T-helper 9 cell (primary cell): ENCODE measurements at places on chromosomes 1 and 21.

- no peak for DNase-seq
Measured at GRCh38 chr1:246923482-246923881, 8.3 kb downstream of the AHCTF1 start.

- DNase-seq = no peak
Measured at GRCh38 chr1:244054924-244055263, 3.8 kb downstream of the ZBTB18 start.

- DNase-seq = no peak
Measured at GRCh38 chr1:42211224-42211623, 46.7 kb upstream of the GUCA2A start.

DNA sequence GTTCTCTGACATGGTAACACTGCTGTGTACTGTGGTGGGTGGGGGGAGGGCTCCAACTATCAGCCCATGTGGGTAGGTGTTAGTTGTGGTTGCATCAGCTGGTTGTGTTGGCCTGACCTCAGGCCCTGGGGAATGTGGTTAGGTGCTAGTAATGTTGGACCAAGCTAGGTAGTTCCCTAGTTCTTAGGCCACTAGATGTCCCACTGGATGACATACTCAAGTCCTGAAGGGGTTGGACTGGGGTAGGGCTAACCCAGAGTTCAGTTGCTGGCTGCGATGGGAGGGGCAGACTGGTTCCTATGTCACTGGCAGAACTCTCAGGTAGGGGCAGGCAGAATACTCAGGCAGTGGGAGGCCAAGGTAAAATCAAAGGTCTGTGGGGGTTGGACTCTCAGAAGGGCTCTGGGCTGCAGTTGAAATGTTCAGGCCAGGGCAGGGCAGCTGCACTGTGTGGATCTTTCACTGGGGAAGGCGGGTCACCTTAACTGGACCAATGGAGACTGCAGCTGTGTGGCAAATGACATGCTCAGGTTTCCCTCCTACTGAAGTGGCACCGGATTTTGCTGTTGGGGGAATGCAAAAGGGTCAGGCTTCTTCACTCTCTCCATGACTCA, 870.7 kb downstream of the LRRIQ3 start:
- no peak for DNase-seq

DNA sequence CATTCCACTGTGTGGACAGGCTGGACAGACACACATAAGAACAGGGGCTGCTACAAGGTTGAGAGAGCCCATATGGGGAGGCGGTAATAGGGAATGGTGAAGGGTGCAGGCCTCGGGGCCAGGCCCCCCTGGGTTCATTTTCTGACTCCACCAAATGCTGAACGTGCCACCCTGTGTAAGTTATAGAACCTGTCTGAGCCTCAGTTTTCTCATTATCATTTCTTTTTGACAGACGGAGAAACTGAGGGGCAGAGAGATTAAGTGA, 569.5 kb downstream of the PTPRU start:
- no peak for DNase-seq

DNA sequence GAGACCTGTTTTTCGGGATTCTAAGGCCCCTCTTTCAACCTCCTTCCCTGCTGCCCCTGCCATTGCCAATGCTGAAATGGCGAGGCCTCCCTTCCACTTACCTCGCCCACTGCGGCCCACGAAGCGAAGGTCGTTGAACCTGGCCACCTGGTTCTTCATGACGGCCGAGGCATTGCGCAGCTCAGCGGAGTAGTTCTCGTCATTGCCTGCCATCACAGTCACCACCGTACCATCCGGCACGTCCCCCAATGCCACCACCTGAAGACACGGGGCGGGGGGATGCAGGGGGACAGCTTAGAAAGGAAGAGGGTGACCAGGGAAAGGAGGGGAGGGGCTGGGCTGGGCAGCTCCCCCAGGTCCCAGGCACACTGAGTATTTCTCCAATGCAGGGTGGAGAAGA, 2.6 kb downstream of the RUNX3 start:
- DNase-seq = no peak

DNA sequence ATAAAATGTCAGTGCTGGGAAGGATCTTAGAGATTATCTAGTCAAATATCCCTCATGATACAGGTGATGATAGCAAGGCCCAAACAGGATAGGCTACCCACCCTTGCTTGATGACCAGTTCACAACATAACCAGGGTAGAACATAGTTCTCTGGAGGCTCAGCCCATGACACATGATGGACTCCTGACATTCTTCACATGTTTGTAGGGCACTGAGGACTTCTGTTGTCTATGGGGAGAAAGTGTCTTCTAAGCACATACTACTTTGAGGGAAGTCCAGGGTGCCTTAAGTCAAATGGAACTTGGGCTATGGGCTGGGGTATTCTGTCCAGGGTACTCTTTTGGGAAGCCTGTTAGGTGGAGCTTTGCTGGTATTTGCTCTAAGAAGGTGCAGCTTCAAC, 148.9 kb downstream of the GLUL start:
- no peak for DNase-seq

DNA sequence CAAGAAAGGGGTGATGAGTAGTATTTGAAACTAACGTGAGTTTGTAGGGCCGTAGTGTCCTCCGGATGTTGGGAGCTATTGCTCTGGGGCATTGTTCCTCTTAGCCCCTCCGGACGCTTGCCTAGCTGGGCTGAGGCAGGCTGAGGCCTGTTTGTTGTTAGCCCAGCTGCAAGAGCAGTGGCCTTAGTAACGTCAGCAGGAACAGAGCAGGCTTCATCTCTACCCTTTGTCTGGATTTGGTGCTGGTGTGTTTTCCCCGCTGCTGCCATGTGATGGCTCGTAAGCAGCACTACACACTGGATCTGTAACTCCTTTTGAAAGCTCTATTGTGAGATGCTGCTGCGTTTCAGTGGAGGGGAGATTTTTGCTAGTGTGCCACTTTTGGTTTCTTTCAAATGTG, 57.6 kb downstream of the DNM3 start:
- no peak for DNase-seq

DNA sequence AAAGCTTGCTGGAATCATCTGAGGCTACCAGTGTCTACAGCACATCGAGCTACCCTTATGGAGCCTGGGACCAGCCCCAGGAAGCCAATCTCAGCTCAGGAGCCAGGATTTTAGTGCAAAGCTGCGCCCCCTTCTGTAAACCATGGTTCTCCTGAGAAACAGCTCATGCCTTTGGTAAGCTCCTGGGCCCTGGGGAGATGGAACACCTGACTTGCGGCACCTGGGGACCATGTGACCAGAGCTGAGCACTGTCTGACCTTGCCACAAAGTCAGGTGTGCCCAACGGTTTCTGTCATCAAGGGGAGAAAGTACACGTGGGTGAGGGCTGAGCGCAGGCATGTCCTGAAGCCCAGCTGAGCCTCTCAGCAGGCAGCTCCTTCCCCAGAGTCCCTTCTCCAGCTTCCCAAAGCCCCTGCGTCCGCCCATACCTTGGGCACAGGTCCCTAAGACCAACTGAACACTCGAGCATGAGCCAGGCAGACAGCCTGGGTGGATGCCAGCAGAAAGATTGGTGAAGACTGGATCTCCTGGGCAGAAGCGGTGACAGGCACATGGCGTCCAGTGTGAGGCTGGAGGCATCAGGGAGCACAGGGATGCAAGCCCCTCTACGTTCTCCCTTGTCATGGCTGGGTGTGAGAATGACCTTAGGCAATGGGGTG, 57.9 kb upstream of the TENT5B start:
- no peak for DNase-seq

GRCh38 chr1:234083460-234083859, 179.0 kb downstream of the SLC35F3 start:
- DNase-seq = no peak

DNA sequence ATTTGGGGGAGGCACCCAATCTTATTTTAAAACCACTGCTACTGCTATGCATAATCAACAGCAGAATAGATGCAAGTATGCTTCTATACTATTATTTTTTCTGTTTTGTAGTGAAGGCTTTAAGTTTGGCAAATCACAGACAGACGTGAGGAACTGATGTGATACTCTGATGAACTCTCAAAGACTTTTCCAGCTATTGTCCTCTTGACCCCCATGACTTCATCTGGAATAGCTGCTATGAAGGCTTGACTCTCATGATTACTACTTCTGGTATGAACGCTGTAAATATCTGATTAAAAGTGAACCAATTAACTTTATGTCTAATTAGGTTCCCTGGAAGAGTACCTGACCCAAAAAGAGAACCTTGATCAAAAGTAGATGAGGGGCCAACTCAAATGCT, 49.1 kb downstream of the EYA3 start:
- DNase-seq = no peak

DNA sequence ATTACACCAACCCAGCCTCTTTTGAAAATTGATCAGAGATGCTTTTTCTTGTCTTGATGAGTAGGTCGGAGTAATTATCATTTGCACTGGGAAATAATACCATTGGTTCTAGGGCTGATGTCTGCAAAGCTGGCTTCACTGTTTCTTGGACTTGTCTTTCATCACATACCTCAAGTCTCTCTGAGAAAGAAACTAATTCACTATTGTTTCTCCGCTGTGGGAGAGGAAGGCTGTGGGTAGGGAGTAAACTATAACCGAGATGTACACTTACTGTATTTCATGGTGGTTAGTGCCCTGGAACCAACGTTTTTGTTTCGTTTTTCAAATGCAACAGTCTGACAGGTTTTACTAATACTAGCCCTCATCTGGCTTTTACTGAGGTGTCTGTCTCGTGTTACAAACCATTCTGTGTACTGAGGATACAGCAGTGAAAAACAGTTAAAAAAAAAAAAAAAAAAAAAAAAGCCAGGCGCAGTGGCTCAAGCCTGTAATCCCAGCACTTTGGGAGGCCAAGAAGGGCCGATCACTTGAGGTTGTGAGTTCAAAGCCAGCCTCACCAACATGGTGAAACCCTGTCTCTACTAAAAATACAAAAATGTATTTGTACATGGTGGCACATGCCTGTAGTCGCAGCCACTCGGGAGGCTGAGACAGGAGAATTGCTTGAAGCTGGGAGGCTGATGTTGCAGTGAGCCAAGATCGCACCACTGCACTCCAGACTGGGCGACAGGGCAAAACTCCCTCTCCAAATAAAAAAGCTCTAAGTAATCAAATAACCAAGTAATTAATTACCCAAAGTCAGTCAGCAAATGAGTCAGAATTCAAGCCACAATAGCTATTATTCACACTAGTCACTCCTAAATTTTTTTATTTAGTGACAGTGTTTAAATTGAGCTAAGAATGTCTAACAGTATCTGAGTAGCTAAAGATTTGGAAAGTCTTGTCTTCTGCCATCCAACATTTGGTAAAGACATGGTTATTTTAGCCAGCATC, 23.3 kb downstream of the TOMM20 start:
- DNase-seq = no peak

DNA sequence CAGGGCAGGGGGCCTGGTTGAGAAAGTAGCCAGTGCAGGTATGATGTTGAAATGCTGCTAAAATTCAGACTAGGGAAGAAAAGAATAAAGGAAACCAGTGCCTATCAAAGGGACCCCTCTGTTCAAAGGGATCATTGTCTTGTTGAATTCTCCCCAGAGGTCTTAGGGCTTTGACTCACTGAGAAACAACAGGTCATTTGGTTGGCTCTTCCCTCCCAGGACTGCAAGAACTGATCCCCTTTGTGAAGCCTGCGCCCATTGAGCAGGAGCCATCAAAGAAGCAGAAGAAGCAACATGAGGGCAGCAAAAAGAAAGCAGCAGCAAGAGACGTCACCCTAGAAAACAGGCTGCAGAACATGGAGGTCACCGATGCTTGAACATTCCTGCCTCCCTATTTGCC, 11.8 kb upstream of the CELSR2 start:
- no peak for DNase-seq

DNA sequence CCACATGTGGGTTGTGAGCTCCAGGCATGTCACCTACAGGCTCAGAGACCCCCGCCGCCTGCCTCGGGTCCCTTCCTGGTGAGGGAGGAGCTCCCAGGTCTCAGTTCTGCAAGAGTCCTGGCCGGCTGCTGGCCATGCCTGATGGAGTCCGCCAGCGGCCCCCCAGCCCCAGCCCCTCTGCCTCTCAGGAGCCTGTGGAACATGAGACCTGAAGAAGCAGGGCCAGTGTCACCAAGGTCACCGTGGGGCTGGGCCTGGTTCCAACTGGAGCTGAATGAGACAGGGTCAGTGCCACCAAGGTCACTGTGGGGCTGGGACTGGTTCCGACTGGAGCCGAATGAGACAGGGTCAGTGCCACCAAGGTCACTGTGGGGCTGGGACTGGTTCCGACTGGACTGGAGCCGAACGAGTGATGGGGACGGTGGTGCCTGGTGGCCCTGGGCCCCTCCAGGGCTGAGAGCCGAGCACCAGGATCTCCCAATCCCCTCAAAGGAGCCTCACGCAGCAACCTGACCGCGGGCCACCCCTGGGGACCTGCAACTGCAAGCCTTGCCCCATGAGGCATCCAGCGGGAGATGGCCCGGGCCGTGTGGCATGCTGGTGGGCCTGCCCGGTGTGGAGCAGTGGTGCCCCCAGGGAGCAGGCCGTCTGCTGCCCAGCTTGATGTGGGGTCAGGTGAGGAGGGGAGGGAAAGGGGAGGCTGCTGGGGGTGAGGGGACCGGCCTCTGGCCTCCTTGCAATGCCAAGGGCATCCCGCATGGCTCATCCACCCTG, 14.5 kb upstream of the PTTG1IP start:
- DNase-seq = no peak

DNA sequence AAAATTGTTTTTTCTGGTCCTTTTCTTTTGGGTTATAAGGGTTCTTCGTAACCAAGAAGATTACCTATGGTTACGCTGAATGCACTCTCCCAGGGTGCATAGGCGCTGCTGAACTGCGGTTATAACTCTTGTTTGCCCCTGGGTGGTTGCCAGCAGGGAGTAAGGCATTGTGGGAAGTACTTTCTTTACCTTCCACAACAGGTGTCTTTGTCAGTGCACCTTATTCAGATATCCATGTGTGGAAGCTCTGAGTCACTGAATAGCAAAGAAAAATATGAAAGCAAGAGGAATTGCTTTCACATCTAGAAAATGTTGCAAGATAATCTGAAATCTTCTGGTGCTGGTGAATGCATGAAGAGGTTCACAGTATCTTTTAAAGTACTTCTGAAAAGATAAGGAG, 124.4 kb upstream of the CACYBP start:
- DNase-seq = peak; percentile 7

DNA sequence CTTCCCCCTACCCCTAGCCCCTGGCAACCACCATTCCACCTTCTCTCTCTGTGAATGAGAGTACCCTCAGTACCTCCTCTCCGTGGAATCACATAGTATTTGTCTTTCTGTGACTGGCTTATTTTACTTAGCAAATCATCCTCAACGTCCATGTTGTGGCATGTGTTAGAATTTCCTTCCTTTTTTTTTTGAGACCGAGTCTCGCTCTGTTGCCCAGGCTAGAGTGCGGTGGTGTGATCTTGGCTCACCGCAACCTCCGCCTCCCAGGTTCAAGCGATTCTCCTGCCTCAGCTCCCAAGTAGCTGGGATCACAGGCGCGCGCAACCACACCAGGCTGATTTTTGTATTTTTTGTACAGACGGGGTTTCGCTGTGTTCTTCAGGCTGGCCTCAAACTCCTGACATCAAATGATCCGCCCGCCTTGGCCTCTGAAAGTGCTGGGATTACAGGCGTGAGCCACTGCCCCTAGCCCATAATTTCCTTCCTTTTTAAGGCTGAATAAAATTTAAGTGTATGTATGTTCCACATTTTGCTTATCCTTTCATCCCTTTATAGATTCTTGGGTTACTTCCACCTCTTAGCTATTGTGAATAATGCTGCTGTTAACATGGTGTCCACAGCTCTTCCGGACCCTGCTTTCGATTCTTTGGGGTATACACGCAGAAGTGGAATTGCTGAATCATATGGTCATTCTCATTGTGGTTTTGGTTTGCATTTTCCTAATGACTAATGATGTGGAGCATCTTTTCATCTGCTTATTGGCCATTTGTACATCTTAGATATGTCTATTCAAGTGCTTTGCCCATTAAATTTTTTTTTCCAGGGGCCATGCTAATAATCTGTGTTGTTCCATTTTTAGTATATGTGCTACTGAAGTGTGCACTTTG, 32.3 kb downstream of the ERRFI1 start:
- no peak for DNase-seq

- no peak for DNase-seq
Measured at GRCh38 chr1:63320022-63320721, 2.2 kb upstream of the FOXD3 start.
